Urothelium cell line (cell line): ENCODE measurements at places on chromosomes 11 and 22.

DNA sequence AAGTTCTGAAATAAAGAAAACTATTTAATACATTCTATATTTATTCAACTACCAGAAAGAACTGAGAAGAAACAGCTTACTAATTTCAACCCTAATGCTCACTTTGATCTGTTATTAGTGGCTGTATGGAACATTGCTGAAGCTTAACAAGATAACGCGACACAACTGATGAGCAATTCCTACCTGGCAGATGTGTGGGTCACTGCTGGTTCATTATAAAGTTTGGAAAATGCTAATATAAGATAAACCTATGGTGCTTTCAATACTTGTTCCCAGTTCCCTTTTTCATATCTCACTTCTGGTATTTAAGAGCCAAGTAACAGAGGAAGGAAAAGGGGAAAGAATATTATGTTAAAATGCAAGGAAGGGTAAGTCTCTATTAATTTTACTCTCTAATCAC is 10.5 kb downstream of the CTSC start:
- no peak for DNase-seq

DNA sequence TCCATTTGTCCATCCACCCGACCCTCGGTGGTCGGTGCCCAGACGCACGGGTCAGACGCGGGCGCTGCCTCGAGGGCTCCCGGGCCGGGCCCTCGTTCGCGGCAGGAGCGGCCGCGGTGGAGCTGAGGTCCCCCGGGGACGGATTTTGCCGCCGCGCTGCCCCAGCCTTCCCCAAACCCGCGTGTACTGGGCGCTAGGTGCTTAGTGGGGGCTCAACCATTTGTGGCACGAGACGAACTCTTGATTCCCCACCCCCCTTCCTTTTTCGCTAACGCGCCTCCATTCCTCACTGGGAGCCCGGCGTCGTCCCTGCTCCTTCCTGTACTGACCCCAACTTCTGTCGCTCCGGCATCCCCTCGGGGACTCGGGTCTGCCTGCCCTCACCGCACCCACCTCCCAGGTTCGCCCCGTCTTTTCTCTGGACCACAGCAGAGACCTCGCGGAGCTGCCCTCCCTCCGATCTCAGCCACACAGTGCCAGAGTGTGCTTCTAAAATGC is 789 bp upstream of the CBX7 start:
- no peak for DNase-seq

GRCh38 chr11:95688501-95689222 is 100.9 kb downstream of the FAM76B start:
- no peak for DNase-seq

GRCh38 chr22:27797520-27798391 is 3.8 kb downstream of the MN1 start:
- no peak for DNase-seq

DNA sequence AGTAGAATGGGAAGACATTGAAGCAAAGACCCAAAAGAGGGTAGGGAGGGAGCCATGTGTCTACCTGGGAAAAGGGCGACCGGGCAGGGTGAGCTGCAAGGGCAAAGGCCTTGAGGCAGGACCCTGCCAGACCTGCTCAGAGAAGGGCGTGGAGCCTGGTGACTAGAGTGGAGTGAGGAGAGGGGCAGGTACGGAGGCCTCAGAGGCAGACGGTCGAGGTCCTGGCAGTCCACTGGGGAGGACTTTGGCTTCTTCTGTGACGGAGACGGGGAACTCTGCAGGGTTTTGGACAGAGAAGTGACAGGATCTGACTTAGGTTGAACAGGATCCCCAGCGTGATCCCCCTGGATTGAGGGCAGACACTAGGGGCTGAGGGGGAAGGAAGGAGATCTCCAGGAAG is 12.9 kb downstream of the RIBC2 start:
- DNase-seq: no peak
